ENCODE measurements at places on chromosomes 5 and 9. TPM values are rescaled to one million over a fixed set of nuclear protein-coding genes. Genes with fewer than 3 reads are reported as not detected.

SLC6A18 gene
- total RNA-seq = not detected

TYRP1 gene
- total RNA-seq = not detected

GRXCR2 gene
- total RNA-seq = not detected

GABRA1 gene
- not detected for total RNA-seq

EIF4EBP3 gene
- total RNA-seq = 3.2 TPM

C9orf50 gene
- total RNA-seq = not detected

CDC25C gene
- total RNA-seq = 0.26 TPM

PCDHB5 gene
- total RNA-seq = 0.26 TPM

MAST4 gene
- total RNA-seq = 21.1 TPM

PAEP gene
- not detected for total RNA-seq

GLRA1 gene
- not detected for total RNA-seq

SREK1IP1 gene
- 21.9 TPM for total RNA-seq

BASP1 gene
- 78.7 TPM for total RNA-seq

CAMK2A gene
- not detected for total RNA-seq

FOXD4L4 gene
- under 0.01 TPM for total RNA-seq

SLC46A2 gene
- total RNA-seq = not detected

TLX3 gene
- not detected for total RNA-seq

AMBP gene
- total RNA-seq = not detected

RABEPK gene
- 29.1 TPM for total RNA-seq

ADGRD2 gene
- not detected for total RNA-seq

CCIN gene
- total RNA-seq = not detected

ANKRD34B gene
- total RNA-seq = not detected

RAD1 gene
- 14.2 TPM for total RNA-seq

SOX30 gene
- total RNA-seq = under 0.01 TPM

GABRA6 gene
- total RNA-seq = not detected

RASGEF1C gene
- under 0.01 TPM for total RNA-seq

ORM1 gene
- total RNA-seq = not detected

SLC34A1 gene
- not detected for total RNA-seq

PCDHGB1 gene
- total RNA-seq = under 0.01 TPM

LRRC70 gene
- total RNA-seq = 1.6 TPM

ZNF483 gene
- 0.26 TPM for total RNA-seq

PALM2AKAP2 gene
- total RNA-seq = 5.0 TPM

NTRK2 gene
- not detected for total RNA-seq

SLC36A3 gene
- not detected for total RNA-seq

CCL28 gene
- total RNA-seq = 1.0 TPM

PCDHB3 gene
- 0.13 TPM for total RNA-seq

PCDHB6 gene
- not detected for total RNA-seq

PPP3R2 gene
- not detected for total RNA-seq

CETN3 gene
- total RNA-seq = 15.7 TPM

RNF183 gene
- total RNA-seq = 0.38 TPM

DPYSL3 gene
- 3.7 TPM for total RNA-seq

TMEFF1 gene
- total RNA-seq = 0.13 TPM

KCNV2 gene
- not detected for total RNA-seq

AQP3 gene
- 47.7 TPM for total RNA-seq

LCN15 gene
- not detected for total RNA-seq

IFNB1 gene
- 0.26 TPM for total RNA-seq

TSLP gene
- 2.0 TPM for total RNA-seq

F2R gene
- 2.0 TPM for total RNA-seq

FSTL4 gene
- total RNA-seq = not detected
